Stimulated activated CD4-positive, alpha-beta T cell treated with anti-CD3 and anti-CD28 coated beads, Interleukin-1b, Interleukin-23, amount 100 ng/mL, for 48 hours (primary cell): ENCODE measurements at places on chromosomes 7 and 10.

- DNase-seq = no peak
Observed at GRCh38 chr10:93481637-93482144, 443 bp downstream of the MYOF start.

DNA sequence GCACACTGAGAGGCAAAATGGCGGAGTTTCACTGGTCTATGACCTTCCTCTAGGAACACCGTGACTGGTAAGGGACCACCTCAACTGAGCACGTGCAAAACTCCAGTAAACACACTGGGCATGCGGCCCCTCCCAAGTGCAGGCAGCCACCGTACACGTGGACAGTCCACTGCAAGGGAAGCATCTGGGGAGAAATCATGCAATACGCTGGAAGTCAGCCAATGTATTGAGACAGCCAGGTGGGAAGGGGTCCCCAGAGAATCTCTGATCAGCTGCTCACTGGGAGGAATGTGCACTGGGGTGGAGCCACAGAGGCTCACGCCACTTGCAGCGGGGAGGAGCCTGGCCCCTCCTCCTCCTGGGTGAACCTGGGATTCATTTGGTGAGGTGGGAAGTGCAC is 49.3 kb downstream of the CFAP46 start:
- no peak for DNase-seq

DNA sequence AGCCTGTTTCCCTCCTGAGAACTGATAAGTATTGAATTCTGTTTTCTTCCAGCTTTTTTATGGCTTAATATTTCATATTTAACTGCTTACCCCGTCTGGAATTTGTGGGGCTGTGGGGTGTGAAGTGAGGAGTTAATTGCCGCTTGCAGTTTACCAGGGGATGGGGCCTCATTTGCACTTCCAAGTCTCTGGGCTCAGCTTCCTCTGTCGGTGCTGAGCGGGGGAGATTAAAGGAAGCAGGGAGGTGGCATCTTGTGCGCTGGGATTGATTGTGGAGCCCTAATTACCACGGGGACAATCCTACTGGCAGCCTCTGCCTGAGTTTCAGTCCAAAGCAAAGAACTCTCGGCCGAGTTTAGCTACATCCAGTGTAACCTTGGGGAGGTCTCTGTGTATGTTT is 33.4 kb downstream of the ELFN1 start:
- DNase-seq = no peak

- DNase-seq = no peak
Observed at GRCh38 chr10:49289480-49289879, 9.5 kb upstream of the C10orf71 start.

DNA sequence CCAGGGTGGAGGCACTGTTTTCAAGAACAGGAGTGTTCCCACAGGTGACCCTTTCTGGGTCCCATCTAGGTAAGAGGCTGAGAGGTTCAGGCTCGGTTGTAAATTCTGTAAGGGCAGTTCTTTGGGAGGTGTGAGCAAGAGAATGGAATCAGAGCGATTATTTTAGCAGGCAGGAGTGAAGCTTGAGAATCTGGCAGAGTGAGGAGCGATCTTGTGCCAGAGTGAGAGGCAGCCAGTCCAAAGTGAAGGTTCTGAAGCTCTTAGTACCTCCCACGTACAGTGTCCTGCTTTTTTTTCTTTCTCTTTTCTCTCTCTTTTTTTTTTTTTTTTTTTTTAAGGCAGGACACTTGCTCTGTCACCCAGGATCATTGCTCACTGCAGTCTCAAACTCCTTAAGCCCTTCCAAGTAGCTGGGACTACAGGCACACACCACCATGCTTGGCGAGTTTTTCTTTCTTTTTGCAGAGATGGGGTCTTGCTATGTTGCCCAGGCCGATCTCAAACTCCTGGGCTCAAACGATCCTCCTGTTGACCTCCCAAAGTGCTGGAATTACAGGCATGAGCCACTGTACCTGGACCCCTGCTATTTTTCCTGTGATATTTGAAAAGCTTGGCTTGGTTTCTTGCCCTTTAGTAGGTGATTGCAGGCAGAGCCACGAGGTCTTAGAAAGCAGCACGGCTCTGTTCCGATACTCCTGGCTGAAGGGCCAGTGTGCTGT is 10.9 kb downstream of the POR start:
- no peak for DNase-seq

DNA sequence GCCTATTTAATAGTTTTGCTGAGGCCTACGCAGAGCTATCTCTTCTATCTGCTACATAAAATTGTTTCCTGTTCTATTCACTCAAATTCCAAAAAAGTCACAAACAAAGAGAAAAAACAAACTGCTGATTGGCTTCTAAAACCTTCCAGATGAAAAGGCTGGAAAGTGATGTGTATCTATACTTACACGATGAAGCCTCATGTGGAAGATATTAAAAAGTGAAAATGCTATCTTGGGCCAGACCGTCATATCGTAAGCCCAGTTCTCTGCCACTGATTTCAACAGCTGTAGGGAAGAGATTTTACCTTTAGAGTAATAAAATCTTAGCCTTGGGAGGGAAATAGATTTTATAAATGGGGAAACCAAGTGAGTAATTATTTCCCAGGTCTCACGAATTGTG is 394.8 kb downstream of the KIF20B start:
- DNase-seq = no peak

DNA sequence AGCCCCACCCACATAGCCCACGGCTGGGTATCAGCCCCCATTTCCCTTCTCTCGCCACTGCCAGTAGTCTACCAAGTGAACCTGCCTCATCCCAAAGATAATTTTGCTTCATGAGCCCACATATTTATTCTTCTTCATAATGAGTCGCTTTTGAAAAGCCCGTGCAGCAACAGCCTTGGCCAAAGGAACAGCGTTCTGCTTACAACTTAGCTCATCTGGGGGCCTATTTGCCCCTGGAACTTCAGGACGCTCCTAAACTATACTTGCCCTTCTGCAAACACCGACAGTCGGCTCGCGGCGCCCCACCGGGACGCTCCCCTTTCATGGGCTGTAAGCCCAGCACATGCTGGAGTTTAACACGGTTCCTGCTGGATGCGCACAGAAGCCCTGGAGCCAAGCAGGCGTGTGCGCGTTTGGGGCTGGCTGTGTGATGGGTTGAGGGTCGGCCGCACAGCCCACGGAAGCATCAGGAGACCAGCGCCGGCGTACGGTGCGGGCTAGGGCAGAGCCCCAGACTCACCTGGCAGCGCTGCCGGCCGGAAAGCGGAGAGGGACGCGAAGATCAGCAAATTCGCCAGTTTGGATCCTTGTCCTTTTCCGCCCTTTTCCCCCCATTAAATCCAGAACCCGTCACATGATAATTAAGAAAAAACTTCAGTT is 370 bp downstream of the TMEM60 start:
- DNase-seq = no peak

- no peak for DNase-seq
Observed at GRCh38 chr10:66277481-66277880, 648.4 kb upstream of the LRRTM3 start.

DNA sequence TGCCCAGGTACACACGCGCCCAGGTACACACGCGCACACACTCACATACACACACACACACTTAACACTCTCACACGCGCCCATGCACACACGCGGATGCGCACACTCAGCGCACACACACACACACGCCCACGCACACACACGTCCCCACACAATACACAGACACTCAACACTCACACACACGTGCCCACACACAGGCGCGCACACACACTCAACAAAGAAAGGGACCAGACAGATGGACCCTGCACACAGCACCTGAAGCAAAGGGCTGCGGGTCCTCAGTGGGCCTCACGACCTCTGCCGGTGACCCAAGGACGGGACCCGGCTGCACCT is 257.4 kb downstream of the ZMYND11 start:
- DNase-seq = no peak

- no peak for DNase-seq
Observed at GRCh38 chr10:44995914-44996669, 4.6 kb upstream of the ZNF22 start.

DNA sequence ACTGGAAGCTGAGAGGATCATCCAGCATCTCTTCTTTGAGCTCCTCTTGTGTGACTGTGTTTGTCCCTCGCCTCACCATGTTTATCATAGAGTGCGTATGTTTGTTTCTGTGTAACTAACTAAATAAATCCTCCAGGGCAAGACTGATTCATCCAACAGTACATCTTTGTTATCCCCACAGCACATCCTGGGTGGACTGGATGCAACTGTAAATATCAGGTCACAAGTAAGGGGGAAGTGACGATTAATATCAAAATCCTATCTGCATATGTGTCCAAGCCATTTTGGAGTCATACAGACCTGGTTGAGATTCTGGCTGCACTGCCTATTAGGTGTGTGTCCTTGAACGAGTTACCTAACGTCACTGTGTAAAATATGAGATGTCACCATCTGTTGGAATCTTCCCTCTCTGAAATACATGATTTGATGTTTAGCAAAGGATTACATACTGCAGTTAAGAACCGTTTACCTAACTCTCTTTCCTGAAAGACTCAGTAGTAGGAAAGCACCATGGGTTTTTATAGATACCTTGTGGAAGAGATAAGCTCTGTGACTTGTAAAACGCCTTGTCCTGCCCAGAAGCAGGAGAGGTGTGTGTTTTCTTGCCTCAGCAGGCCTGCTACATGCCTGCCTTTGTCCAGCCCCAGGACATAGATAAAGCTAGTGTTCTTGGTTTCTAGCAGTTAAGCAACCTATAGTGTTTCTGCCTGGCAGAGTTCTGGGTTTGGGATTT is 25.8 kb downstream of the WBP1L start:
- no peak for DNase-seq

- DNase-seq = no peak
Observed at GRCh38 chr7:52897713-52898112, 137.7 kb upstream of the POM121L12 start.

DNA sequence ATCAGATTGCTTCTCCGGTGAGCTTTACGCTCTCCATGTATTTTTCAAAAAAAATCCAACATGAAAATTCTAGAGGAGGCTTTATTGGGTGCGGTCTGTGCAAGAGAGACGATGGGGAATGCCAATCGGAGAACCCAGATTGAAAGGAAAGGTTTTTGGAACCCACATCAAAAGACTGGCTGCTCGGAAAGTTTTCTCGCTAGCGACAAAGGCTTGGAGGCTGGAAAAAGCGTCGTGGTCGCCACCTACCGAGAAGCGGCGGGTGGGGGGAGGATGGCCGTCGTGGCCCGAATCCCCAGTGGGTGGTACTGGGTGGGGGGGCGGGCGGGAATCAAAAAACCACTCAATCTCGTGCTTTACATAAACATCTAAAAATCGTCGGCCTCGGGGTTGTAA is 1.1 kb upstream of the GTF2I start:
- DNase-seq = peak; percentile 40

GRCh38 chr7:26155531-26156375 is 3.8 kb downstream of the NFE2L3 start:
- DNase-seq = no peak

GRCh38 chr10:88117869-88118632 is 254.6 kb downstream of the PTEN start:
- no peak for DNase-seq

DNA sequence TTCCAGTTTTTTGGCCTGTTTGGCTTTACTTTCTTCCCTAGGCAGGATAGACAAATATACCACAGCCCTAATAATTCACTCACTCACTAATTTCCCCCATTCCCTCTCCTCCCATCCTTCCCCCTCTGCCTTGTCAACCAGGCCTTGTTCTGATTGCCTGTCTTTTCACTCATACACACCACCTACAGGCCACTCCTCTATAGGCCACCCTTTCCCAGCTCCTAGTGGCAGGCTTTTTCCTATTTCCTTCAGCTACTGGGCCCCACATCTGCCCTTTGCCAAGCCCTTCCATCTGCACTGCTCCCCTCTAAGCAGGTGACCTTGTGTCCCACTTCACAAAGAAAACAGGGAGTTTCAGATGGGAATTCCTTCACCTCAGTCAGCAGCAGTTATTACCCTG is 59.8 kb upstream of the MSRB2 start:
- DNase-seq = no peak

GRCh38 chr10:34507217-34507616 is 307.9 kb downstream of the PARD3 start:
- no peak for DNase-seq

GRCh38 chr7:5702876-5703571 is 78.4 kb downstream of the RNF216 start:
- no peak for DNase-seq

GRCh38 chr10:116608686-116609594 is 11.8 kb upstream of the PNLIPRP2 start:
- DNase-seq = no peak

DNA sequence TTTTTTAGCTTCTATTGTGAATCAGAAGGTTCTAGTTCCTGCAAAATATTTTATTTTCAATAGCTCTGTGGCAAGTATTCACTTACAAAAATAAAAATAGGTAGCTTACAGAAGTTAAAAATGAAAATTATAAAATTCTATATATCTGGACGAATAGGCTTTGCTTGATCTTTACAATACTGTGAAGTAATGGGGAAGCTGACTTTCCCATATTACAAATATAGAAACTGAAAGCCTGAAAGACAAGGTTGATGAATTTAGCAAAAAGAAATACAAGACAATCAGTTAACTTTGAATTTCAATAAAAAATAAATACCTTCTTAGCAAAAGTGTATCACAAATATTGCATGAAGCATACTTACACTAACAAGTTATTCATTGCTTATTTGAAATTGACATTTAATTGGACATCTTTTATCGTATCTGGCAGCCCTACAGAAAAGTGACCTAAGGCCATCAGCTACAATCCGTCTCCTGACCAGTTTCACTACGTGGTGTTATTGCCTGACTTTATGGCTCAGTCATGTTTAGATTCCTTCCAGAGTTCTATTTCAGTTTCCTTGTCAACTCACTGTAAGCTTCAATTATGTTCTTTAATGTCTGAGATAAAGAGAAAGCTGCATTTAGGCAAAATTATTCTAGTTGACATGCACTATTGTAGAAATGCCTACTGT is 310.5 kb upstream of the HGF start:
- DNase-seq = no peak

GRCh38 chr7:88795553-88795952 is at the start of gene TEX47:
TSS of gene TEX47 (minus strand) at chr7:88795737. CDS start at chr7:88794942, 795 bp downstream.
- DNase-seq = no peak

DNA sequence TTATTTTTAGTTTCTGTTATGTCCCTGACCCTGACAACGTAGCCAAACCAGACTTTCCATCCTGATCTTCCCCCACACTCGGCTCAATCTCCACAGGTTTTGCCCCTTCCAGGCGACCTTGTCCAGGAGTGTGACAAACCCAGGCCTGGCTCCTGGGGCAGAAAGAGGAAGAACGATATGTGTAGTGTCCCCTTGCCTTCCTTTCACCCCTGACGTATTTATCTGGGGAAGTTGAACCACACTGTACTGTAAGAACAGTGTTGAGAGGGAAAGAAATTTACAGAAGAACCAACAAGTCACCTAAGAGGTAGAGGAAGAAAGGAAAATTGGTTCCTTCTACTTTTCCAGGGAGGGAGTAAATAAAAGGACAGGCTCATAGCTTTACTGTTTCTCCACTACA is 158.0 kb downstream of the VTI1A start:
- DNase-seq = no peak
